CD4-positive, alpha-beta T cell treated with Interleukin-17A for 4 hours (primary cell): ENCODE measurements at places on chromosomes 4 and X.

DNA sequence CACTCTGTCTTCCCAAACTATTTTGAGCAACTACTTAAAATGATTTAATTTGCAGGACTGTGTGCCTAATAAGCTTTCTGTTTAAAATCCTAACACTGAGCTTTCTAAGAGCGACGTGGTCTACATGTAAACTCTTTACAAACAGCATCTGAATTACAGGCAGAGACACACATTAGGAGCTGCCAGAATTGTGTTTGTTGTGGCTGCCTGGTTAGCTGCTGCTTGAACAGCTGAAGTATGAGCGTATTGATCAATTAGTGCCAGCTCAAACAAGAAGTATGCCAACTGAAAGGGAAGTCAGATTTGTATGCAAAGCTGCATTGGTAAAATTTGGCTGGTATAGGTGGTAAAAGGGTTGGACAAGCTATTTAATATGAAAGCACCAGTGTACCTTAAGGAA is 384.4 kb downstream of the PCDH7 start:
- DNase-seq: no peak

GRCh38 chrX:69503782-69504625 is at the start of gene NALF2:
Gene NALF2, plus strand, starts transcription at chrX:69504326. Its CDS starts 957 bp downstream, at chrX:69505283.
- peak; percentile 15 for DNase-seq

GRCh38 chr4:65021149-65021548 is 611.9 kb upstream of the TECRL start:
- DNase-seq: no peak

DNA sequence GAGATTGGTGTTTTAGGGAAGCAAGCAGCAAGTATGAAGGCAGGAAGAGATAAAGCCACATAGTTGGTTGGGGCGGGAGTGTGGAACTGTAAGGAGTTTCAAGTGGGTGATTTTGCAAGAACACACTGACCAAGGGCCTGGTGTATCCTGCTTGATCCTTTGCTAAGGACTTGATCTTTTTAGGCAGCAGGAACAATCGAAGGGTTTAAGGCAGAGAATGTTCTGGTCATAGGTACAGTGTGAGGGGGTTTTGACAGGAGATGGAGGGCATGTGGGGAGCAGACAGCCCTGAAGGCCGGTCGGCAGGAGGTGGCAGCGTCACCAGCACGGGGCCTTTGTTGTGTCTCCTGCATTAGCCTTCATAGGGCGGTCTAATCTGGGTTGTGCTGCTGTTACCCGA is 54.7 kb downstream of the FAM193A start:
- no peak for DNase-seq

DNA sequence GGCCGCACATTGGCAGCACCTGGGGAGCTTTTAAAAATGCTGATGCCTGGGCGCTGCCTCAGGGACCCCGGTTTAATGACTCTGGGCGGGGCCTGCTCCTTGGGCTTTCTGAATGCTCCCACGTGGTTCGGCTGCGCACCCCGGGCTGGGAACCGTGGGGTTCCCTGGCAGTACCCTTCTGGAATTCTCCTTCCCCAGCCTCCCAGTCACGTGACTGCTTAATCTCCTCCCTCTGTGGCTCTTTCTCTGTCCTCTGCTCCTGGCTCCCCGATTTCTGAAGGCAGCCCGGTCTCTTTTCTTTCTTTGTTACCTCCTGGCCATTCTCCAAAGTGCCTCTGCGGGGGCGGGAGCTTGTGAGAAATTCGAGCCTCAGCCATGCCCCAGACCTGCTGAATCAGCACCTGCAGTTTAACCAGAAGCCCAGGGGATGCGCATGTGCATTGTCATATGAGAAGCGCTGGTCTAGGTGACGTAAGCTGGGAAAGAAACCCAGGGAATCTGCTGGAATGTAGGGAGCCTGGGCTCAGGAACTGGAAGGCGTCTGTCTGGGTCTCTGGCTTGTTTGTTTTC is 16.6 kb downstream of the CLCN4 start:
- DNase-seq: no peak

- DNase-seq: no peak
Observed at GRCh38 chr4:187992971-187993370, 2.6 kb upstream of the ZFP42 start.

GRCh38 chr4:173367946-173368345 is 2.8 kb upstream of the SAP30 start:
- DNase-seq: no peak

GRCh38 chr4:181550381-181550780 is 692.8 kb upstream of the TENM3 start:
- DNase-seq: no peak

- DNase-seq: no peak
Observed at GRCh38 chr4:153808175-153808574, 19.3 kb upstream of the SFRP2 start.

DNA sequence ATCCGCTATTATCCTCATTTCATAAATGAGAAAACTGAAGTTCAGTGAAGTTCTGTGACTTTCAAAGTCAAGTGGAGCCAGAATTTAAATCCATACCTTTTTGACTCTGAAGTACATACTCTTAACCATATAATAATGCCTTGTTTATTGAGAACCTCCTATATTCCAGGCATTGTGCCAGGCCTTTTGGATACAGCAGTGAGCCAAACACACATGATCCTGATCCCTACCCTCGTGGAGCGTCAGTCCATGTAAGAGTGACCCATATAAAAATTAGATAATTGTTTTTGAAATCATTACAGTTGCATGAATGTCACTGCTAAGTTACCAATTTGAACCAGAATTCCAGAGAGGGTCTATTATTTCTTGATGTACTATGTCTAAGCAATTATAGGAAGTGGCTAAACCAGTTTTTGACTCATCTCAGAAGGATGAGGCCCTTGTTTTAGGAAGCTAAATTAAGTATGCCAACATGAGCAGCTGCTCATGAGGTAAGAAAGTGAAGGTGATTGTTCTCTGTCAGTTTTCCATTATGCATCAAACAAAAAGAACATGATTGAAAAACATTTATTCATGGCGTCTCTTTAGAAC is 289.5 kb downstream of the GLUD2 start:
- DNase-seq: no peak

- no peak for DNase-seq
Observed at GRCh38 chr4:169311643-169312365, 41.0 kb upstream of the SH3RF1 start.
